ENCODE measurements at places on chromosomes 16 and 17.

DNA sequence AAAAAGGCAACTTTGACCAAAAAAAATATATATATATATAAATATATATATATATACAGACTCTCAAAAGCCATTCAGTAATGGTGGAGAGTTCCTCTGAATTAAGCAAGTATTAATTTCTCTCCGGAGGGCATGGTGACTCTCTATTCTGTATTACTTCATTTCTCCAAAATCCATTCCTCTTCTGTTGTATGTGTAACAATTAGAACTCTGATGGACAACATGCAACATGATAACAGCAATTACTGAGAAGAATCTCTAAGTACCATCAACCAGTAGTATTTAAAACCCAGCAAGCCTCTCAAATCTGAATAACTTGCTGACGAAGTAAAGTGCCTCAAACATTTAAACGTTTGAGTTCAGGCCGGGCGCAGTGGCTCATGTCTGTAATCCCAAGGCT, 2.3 kb downstream of the GRB2 start:
- DNase-seq = no peak

DNA sequence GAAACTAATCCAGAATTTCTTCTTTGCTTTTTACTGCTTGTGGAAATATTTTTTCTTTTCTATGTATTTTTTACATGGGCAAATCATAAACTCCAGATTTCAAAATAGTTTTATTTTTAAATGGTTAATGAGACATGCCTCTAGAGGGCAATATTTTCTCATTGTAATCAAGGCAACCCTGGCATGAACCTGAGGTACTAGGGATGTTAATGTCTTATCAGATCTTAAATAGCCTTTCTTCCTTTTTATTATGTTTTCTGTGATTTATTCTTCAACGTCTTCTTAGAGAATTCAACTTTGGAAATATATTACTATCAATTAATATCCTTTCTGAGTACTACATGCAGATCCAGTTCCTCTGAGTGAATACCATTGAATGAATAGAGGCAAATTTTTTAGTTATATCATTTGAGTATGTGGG, 324.7 kb downstream of the BCAS3 start:
- DNase-seq = peak; percentile 80

- no peak for DNase-seq
Measured at GRCh38 chr16:88349903-88350900, 32.6 kb upstream of the ZNF469 start.

DNA sequence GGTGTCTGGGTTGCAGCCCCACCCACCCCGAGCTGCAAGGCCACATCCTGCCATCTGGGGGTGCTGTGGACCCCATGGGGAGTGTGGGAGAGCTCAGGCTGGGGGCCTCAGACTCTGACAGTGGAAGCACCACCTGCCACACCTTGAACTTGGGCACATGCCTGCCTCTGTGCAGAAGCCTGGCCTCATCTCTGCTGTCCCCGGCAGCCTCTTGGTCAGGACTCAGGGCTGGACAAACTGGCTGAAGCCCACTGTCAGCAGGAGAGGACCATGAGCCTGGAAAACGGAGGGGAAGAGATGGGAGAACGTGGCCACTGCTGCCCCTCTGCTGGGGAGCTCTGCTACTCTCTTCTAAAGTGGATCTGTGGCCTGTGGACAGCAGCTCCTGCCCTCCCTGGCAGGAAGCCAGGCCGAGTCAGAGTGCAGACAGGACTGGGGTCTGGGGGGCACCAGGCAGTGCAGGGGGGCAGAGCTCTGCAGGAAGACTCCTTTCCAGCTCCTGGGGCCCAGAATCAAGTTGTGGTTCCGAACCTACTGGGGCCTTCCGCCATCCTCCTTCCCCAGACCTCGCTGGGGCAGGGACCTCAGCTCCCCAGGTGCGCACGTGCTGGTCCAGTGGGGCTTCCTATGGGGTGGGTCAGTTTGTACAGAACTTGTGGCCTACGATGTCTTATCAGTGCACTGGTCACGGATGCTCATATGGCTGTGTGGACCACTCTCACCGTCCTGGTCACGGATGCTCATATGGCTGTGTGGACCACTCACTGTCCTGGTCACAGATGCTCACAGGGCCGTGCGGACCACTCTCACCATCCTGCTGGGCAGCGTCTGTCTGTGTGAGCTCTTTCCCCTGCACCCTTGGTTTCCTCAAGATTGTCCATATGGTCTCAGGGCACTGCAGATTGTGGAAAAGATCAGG, 207.7 kb downstream of the LAT start:
- DNase-seq = no peak

GRCh38 chr17:74520790-74521480, 10.3 kb downstream of the CD300LB start:
- no peak for DNase-seq

- no peak for DNase-seq
Measured at GRCh38 chr17:66805567-66805966, 29.4 kb upstream of the CACNG5 start.

GRCh38 chr17:49952209-49952911, 16.6 kb upstream of the DLX4 start:
- DNase-seq = peak; percentile 80

- no peak for DNase-seq
Measured at GRCh38 chr17:63740464-63741142, 996 bp downstream of the STRADA start.

DNA sequence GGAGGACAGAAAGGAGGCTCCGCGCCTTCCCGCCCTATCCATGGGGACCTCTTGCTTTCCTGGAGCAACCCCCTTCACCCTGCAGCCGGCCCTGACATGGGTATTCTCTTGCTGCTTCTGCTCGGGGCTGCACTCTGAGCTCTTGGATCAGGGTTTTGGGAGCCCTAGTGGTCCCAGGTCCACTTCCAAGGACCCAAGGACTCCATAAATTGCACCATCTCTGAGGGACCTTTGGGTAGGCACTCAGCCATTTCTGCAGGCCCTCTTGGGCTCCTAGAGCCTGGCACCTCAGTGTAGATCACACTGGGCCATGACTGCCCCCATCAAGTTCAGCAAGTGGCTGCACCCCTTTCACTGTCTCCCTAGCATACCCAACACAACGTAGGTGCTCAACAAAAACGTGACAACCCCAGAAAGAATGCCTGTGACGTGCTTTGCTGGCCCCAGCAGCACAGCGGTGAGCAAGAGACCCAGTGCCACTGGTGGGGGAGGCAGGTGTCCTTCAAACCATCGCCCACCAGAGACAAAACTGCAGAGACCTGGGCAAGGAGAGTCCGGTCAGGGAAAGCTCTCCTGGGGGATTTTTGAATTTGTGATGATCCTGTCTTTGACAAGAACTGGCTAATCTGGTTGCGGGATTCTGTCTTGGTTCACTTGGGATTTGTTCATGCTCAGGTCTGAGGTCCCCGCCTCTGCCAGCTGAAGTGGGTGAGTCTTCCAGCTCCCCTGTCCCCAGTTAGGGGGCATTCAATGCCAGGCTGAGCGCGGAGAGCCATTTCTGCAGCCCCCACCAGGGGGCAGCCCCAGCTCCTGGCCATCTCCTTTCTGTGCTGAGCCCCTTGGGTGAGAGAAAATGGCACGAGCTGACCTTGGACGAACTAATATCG, 2.5 kb upstream of the RAB11FIP4 start:
- DNase-seq = peak; percentile 54

GRCh38 chr16:12682432-12683165, 121.1 kb downstream of the CPPED1 start:
- DNase-seq = no peak

DNA sequence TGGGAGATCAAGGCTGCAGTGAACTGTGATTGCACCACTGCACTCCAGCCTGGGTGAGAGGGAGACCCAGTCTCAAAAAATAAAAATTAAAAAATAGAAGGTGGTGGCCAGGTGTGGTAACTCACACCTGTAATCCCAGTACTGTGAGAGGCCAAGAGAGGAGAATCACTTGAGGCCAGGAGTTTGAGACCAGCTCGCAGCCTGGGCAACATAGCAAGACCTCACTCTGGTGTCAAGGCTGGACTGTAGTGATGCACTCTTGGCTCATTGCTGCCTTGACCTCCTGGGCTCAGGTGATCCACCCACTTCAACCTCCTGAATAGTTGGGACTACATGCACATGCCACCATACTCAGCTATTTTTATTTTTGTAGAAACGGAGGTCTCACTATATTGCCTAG, 13.3 kb downstream of the RFFL start:
- no peak for DNase-seq

GRCh38 chr16:17104654-17105053, 366.1 kb downstream of the XYLT1 start:
- DNase-seq = no peak

GRCh38 chr17:7833795-7834541, at the start of gene KDM6B:
TSS of gene KDM6B (plus strand) at chr17:7834217. CDS start at chr17:7845555, 11,338 bp downstream.
- peak; percentile 94 for DNase-seq

DNA sequence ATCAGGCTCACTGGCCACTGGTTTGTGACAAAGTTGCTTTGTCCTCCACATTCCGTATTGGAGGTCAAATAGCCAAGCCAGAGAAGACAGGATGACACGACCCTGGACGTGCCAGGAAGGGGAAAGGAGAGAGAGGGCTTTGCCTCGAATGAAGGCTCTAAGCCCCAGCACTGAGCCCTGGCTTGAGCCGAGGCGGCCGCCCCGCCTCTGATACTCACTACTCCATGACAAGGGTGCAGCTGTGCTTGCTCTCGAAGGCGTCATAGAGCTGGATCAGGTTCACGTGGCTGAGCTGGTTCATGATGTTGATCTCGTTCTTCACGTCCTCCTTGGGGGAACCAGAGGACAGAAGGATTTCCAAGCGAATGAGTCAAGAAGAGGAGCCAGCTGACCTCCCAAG, 19.3 kb downstream of the MYLK3 start:
- no peak for DNase-seq

- no peak for DNase-seq
Measured at GRCh38 chr17:31778523-31778922, 80.5 kb downstream of the COPRS start.

DNA sequence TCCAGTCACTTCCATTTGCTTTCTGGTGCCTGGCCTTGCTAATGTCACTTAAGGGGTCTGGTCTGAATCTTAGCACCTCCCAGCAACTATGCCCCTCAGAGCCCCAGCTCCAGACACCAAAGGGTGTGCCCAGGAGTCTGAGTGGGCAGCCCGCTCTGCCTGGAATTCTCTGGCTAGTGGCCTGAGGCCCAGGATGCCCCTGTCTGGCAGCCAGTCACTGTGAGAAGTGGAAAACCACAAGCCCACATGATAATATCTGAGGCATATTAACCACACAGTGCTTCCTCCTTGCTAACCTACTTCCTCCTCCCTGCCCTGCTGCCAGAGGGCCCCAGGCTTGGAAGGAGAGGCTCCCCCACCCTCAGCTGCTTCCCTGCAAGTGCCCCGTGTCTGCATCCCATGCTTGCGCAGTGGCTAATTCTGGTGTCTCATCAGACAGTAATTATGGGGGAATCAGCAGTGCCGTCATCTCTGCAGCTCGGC, 14.0 kb downstream of the SRCIN1 start:
- DNase-seq = peak; percentile 76

DNA sequence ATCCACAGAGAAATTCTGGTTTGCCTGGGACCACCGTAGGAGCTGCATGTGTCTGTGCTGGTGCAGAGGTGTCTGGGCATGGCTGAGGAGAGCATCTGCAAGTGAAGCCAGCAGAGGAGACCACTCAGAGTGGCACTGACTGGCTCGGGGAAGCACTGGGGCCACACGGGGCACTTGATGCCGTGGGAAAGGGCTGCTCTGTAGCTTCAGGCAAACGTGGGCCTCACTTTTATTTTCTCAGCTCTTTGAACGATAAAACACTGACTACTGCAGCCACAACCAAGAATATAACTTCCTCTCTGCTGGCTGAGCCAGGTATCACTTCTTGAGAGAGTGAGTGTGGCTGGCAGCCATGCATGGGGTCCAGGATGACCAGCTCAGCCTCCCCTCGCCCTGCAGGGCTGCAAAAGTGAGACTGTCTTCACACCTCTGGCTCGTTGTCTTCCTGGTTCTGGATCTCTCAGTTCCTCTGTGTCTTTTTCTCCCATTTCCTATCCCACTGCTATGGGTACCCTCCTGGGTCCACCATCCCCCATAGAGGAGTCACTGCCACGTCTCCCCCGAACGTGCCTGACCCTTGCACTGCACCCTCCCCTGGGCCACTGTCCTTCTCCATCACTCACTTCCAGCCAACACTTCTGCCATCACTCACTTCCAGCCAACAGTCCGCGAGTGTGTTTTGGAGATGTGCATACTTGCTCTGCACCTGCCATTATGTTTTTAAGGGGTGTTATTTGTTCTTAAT, 201.4 kb upstream of the CHMP6 start:
- peak; percentile 54 for DNase-seq

GRCh38 chr17:73952480-73953205, 250.8 kb upstream of the RPL38 start:
- no peak for DNase-seq

GRCh38 chr16:80666378-80667250, 125.8 kb downstream of the DYNLRB2 start:
- no peak for DNase-seq

Data from ELR (cell line).